ENCODE measurements at places on chromosomes 7 and 10.

- DNase-seq, result no peak
Observed at GRCh38 chr10:4013651-4014121, 228.7 kb upstream of the KLF6 start.

- no peak for DNase-seq
Observed at GRCh38 chr7:36875794-36876193, 151.5 kb upstream of the AOAH start.

- no peak for DNase-seq
Observed at GRCh38 chr10:30758338-30758737, 128.8 kb upstream of the LYZL2 start.

- no peak for DNase-seq
Observed at GRCh38 chr10:122062831-122063674, 74.1 kb downstream of the TACC2 start.

GRCh38 chr7:155351120-155351870 lies 53.6 kb downstream of the INSIG1 start:
- DNase-seq, result no peak

DNA sequence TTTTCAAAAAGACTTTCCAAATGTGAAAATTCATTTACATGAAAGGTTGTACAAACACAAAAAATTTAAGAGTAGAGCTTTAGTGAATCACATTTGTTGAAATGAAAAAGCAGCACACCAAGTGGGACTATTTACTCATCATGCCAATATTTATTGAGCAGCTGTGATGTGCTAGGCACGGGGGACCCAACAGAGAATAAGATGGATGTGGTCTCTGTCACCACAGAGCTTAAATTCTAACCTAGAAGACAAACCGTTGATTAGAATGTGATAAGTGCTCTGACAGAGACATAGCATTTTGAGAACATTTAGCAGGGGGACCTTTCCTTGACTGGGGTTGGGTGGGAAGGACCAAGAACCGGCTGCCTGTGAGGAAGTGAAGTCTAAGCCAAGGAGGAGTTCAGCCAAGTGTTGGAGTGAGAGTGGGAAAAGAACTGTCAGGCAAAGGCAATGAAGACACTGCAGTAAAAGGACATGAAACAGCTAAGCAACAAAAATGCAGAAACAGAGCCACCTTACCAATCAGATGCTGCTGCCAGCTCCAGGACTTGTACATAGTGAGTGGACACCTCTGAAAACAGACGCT lies 19.1 kb downstream of the ADAM12 start:
- no peak for DNase-seq

DNA sequence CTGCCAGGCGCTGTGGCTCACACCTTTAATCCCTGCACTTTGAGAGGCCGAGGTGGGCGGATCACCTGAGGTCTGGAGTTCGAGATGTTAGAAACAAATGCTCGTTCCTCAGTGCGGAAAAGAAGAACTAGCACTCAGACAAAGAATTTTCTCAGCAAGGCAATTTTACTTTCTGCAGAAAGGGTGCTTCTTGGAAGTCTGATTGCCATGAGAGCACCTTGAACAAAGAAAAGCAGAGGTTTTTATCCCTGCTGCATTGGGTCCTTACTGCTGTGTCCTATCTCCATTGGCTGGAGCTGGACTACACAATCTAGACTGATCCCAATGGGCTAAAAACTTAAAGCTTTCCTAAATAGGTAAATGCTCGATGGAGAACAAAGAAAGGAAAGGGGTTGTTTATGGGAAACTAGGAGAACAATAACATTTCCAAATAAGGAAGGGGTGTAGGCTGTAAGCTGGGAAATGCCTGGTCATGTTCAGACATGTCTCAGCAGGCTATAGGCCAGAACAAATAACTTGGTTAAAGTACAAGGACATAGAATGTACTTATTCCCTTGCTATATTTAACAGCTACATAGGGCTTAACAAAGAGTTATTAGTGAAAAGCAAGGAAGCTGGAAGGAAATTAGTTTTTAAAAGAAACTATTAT lies 26.1 kb upstream of the ACTR3B start:
- DNase-seq, result no peak

- no peak for DNase-seq
Observed at GRCh38 chr10:6916601-6917000, 336.5 kb upstream of the PRKCQ start.

GRCh38 chr7:1851721-1852516 lies 181.8 kb downstream of the ELFN1 start:
- DNase-seq, result no peak

DNA sequence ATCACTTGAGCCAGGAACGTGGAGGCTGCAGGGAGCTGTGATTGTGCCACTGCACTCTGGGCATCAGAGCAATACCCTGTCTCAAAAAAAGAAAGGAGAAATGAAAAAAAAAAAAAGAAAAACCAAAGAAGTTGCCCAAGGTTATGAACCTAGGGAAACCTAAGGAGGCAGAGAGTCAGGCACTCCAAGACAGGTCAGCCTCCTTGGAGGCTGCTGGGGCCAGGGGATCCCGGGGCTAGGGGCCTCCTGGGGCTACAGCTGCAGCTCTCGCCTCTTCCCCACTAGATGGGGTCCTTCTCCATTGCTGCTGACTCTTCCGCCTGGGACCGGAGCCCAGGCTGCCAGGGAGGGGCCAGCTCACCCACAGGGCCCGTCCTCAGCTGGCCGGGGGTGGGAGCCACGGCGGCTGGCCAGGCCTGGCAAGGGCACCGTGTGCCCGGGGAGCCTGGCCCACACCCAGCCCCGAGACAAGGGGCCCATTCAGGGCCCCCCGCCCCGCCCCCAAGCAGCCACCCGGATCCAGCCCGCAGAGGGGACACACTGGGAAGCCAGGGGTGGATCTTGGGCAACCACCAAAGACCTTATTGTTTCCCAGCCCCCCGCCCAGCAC lies 1.7 kb upstream of the SPACDR start:
- DNase-seq, result peak; percentile 4

GRCh38 chr7:144122876-144123275 lies at the start of gene OR2A14:
Gene OR2A14, plus strand, starts transcription at chr7:144123176. Its CDS starts 5,937 bp downstream, at chr7:144129113.
- DNase-seq, result no peak

DNA sequence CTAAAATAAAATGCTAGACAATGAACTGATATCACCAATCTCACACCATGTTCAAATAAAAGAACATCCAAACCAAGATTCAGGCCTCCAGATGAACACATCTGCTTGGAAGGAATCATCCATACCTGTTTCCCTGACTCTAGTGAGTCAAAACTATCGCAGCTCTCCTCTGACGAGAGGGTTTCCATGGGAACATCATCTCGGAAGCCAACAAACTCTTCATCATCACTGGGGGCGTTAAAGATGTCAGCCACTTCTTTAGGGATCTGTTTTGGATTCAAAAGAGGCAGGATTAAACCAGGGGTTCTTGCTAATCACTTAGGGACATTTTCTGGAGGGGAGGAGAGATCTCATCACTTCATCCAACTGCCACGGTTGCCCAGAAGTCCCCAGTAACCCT lies 29.1 kb downstream of the CDCA7L start:
- no peak for DNase-seq

GRCh38 chr7:158047391-158048059 lies 540.1 kb downstream of the PTPRN2 start:
- DNase-seq, result no peak

GRCh38 chr10:50577681-50578350 lies 45.9 kb downstream of the SGMS1 start:
- DNase-seq, result no peak

- DNase-seq, result no peak
Observed at GRCh38 chr10:10332786-10333185, 684.9 kb upstream of the CELF2 start.

DNA sequence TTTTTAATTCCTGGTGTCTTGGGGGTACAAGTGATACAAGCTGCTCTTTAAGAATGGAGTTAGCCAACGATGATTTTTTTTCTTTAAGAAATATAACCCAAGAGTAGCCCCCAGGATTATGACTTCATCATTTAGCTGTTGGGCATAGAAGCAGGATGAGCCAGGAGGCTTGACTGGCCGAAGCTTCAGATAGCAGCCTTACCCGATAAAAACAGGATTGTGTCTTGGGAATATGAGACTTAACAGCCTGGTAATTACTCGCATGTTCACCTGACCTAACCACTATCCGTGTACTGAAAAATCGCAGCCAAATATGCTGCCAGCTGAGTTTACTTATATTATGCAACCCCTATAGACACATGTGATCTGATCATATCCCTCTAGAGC lies 346.0 kb upstream of the BMPER start:
- DNase-seq, result no peak

DNA sequence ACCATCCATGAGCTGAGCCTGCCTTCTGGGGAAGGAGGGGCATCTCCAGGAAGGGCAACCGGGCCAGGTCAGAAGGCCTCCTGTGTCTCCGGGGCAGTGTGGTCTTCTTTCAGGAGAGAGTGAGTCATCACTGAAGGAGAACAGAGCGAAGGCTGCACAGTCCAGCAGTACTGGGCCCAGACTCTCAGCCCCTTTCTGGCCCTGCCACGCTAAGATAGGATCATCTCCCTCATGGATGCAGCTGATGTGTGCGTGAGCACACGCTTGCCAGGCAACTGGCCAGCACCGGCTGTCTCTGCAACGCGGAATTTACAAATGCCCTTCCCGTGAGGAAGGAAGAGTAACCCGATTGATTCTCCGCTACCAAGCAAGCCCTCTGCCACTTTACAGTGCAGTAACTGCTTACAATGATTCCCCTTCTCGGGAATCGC lies 328.2 kb downstream of the TNS3 start:
- DNase-seq, result no peak

- DNase-seq, result no peak
Observed at GRCh38 chr10:71357792-71358265, 38.8 kb downstream of the SLC29A3 start.

DNA sequence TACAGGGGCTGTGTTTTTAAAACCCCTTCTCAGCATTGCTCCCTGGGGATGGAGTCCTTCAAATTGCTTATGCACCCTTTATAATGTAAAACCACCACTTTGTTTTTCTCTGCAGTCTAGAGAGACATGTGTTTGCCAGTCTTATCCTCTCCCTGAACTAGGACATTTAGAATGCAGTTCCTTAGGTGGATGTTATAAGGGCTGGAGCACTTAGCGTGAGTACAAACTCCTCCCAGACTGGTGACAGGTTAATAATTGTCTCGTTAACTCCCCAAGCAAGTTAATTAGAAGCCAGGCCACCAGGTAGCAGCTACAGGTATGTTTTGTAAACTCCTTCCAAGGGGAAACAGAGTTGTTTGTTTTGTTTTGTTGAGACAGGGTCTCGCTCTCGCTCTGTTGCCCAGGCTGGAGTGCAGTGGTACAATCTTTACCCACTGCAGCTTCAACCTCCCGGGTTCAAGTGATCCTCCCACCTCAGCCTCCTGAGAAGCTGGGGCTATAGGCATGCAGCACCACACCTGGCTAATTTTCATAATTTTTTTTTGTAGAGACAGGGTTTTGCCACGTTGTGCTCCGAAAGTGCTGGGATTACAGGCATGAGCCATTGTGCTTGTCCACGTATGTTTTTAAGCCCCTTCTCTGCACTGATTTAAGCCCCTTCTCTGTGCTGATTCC lies 100.2 kb downstream of the FAM107B start:
- no peak for DNase-seq

DNA sequence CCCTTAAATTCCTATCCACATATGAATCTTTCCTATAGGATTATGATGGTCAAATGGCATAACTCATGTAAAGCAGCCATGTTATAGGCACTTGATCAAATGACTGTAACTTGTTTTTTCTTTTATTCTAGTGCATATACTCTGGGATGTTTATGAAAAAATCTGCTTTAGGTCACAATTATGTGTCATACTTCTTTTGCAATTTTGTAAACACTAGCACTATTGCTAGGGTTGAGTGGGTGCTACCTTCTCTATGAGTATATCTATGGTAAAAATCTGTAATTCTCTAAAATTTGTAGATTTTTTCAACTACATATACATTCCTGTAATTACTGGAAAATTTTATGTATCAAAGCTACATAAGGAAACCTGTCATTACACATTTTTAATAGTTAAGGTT lies 50.0 kb downstream of the HGF start:
- no peak for DNase-seq

GRCh38 chr7:137120690-137121089 lies 222.8 kb downstream of the PTN start:
- DNase-seq, result no peak

DNA sequence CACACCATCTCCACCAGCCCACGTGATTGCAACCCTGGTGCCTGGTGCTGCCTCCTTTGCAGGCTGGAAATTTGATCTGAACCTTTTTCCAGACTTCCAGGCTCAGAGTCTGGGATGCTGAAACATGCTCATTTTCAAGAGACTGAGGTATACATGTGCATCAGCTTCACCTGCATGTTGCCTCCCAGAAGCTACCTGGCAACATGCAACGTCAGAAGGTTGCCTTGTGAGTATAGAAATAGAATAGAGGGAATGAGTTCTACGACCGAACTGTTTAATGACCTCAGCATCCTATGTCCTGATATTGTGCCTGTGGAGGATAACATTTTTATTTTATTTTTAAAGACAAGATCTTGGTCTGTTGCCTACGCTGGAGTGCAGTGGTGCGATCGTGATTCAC lies 1.9 kb upstream of the ZNF212 start:
- DNase-seq, result no peak

DNA sequence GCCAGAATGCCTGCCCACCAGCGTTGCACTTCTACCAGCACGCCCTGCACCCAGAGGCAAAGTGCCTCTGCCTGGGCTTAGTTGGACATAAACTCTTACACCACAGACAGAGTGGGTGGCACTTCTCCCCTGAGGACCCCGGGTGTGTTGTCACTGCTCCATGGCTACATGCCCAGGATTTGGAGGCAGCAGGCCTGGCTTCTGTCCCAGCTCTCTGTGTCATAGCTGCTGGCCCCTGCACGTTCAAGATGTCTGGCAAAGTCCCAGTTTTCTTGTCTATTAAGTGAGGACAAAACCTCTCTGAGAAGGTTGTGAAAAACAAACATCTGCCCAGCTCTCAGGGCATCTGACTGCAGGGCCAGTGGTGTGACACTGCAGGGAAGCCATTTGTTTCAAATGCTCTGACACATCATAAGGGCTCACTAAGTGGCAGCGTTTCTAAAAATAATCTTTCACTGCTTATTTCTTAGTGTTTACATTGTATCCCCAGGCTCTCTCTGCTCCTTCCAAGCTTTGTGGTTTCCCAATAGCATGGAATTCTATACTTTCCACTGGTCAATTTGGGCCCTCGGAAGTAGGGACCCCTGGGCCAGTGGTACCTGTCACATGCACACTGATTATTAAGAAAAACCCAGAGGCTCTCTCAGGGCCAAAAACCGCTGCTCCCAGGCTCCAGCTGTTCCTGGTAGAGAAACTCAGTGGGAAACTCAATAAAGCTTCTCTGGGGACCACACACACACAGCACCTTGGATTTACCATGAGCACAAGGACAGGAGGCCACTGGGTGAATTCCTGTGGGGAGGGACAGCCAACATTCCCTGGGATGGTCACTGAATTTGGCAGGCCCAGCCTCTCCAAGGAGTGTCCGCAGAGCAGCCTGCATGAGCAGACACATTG lies 86.2 kb upstream of the ANLN start:
- peak; percentile 91 for DNase-seq

GRCh38 chr10:131683941-131684340 lies 216.9 kb upstream of the PPP2R2D start:
- DNase-seq, result no peak

GRCh38 chr7:7257899-7258692 lies 75.8 kb downstream of the C1GALT1 start:
- DNase-seq, result no peak
